Glutamatergic neuron (in vitro differentiated cells): ENCODE measurements at places on chromosomes 11 and 22. TPM values are rescaled to one million over a fixed set of nuclear protein-coding genes. Genes with fewer than 3 reads are reported as not detected.

GRCh38 chr11:12441231-12441861, 64.0 kb downstream of the PARVA start:
- peaks cover 2% of the 10 kb centered on the region for H3K4me1 ChIP-seq
- H3K27me3 ChIP-seq = peaks cover 3% of the 10 kb centered on the region
- no peak overlapping the region for H3K4me3 ChIP-seq
- no peak overlapping the region for H3K27ac ChIP-seq
- peaks cover 5% of the 10 kb centered on the region for H3K36me3 ChIP-seq

- H3K4me3 ChIP-seq = no peak overlapping the region
- no peak for DNase-seq
- no peaks in the 10 kb centered on the region for H3K4me1 ChIP-seq
- peaks cover 5% of the 10 kb centered on the region for H3K36me3 ChIP-seq
- peaks cover 3% of the 10 kb centered on the region for H3K27me3 ChIP-seq
- H3K27ac ChIP-seq = no peak overlapping the region
These were observed 10.1 kb downstream of the COA4 start for GRCh38 chr11:73866586-73866996.

GRCh38 chr11:17653611-17654010, 65.8 kb upstream of the MYOD1 start:
- no peak overlapping the region for H3K27ac ChIP-seq
- H3K27me3 ChIP-seq = peaks cover 4% of the 10 kb centered on the region

GRCh38 chr11:67059671-67060070, 3.0 kb downstream of the RHOD start:
- H3K27ac ChIP-seq = no peak overlapping the region
- no peak for DNase-seq
- peaks cover 1% of the 10 kb centered on the region for H3K4me1 ChIP-seq
- H3K27me3 ChIP-seq = peaks cover 5% of the 10 kb centered on the region

DNA sequence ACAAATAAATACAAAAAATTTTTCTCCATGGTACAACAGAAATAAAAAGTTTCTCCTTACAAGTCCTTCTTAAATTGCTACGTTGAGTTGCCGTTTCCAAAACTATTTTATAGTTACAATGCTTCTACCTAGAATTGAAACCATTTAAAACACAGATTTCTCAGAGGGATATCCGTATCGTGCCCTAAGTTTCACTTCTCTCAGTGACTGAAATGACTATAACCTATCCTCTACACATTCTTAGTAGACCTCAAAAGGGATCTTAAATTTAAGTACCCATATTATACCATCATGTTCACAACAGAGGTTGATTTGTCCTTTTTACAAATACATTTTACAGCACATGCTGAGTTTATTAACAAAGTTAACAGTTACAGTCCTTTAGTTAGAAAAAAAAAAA, 44.1 kb downstream of the USP28 start:
- no peaks in the 10 kb centered on the region for H3K27me3 ChIP-seq
- no peak for DNase-seq
- no peak overlapping the region for H3K27ac ChIP-seq

- H3K4me3 ChIP-seq = no peak overlapping the region
- no peak overlapping the region for H3K27ac ChIP-seq
- peaks cover 6% of the 10 kb centered on the region for H3K27me3 ChIP-seq
- no peaks in the 10 kb centered on the region for H3K36me3 ChIP-seq
- no peaks in the 10 kb centered on the region for H3K4me1 ChIP-seq
These were observed 65.3 kb downstream of the ARFGAP2 start for GRCh38 chr11:47111318-47111804.

GRCh38 chr11:44788536-44789261, 61.9 kb downstream of the TSPAN18 start:
- peaks cover 12% of the 10 kb centered on the region for H3K27me3 ChIP-seq
- DNase-seq = no peak
- H3K4me1 ChIP-seq = peaks cover 55% of the 10 kb centered on the region
- H3K4me3 ChIP-seq = no peak overlapping the region
- H3K27ac ChIP-seq = no peak overlapping the region

- H3K36me3 ChIP-seq = no peaks in the 10 kb centered on the region
- no peak overlapping the region for H3K27ac ChIP-seq
- H3K27me3 ChIP-seq = no peaks in the 10 kb centered on the region
- H3K4me1 ChIP-seq = peaks cover 7% of the 10 kb centered on the region
- DNase-seq = no peak
- no peak overlapping the region for H3K4me3 ChIP-seq
These were observed 30.7 kb upstream of the USP47 start for GRCh38 chr11:11810764-11811726.

DNA sequence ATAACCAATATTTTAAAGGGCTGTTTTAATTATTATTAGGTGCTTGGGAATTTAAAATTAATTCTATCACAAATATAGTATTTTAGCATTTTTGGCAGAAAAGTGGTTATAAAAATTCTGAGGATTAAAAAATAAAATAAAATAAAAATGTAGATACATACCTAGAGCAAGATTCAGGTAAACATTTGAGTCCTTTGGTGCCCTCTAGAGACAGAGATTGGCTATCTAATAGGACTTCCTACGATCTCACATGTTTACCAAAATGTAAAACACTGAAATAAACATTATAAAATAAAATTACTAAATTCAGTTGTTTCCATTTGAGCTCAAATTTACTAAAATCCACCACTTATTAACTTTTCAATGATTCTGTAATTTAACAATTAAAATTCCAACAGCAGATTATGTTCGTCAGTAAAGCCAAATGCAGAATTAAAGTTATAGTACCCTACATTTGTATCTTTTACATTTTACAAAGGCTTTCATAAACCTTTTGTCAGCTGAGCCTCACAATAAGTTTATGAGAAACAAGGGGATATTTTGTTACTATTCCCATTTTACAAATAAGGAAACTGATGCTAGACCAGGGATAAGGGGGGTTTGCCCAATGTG, 27.7 kb downstream of the SLC36A4 start:
- H3K27ac ChIP-seq = no peak overlapping the region
- no peak for DNase-seq
- no peaks in the 10 kb centered on the region for H3K36me3 ChIP-seq
- H3K27me3 ChIP-seq = no peaks in the 10 kb centered on the region
- H3K4me3 ChIP-seq = no peak overlapping the region

GRCh38 chr11:14054116-14055107, 91.9 kb downstream of the SPON1 start:
- H3K36me3 ChIP-seq = no peaks in the 10 kb centered on the region
- no peaks in the 10 kb centered on the region for H3K27me3 ChIP-seq
- no peak overlapping the region for H3K4me3 ChIP-seq
- H3K27ac ChIP-seq = no peak overlapping the region
- no peaks in the 10 kb centered on the region for H3K4me1 ChIP-seq
- no peak for DNase-seq

- no peaks in the 10 kb centered on the region for H3K4me1 ChIP-seq
- no peaks in the 10 kb centered on the region for H3K27me3 ChIP-seq
- no peak overlapping the region for H3K4me3 ChIP-seq
- H3K27ac ChIP-seq = no peak overlapping the region
- H3K36me3 ChIP-seq = peaks cover 8% of the 10 kb centered on the region
These were observed 9.2 kb upstream of the NARS2 start for GRCh38 chr11:78583889-78584288.

DNA sequence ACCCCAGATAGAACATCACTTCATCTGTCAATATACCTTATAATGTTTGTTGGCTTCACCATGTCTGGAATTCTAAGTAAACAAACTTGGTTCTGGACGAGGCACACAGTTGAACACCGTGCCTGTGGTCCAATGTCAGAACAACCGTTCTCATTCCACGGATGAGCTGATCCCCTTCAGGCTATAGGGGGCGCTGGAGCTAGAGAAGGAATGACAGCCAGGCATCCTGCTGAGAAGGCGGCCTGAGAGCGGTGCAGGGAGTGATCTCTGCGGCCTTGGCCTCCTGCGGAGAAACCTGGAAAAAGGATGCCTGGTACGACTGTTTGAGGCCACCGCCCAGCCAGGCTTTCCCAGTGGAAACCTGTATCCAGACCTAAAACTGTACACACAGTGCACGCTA, 48.7 kb downstream of the FDX1 start:
- H3K27ac ChIP-seq = no peak overlapping the region
- H3K27me3 ChIP-seq = peaks cover 3% of the 10 kb centered on the region
- no peak overlapping the region for H3K4me3 ChIP-seq
- H3K36me3 ChIP-seq = peaks cover 4% of the 10 kb centered on the region
- no peaks in the 10 kb centered on the region for H3K4me1 ChIP-seq

- no peaks in the 10 kb centered on the region for H3K36me3 ChIP-seq
- no peaks in the 10 kb centered on the region for H3K27me3 ChIP-seq
- DNase-seq = peak; percentile 41
- H3K4me1 ChIP-seq = peaks cover 14% of the 10 kb centered on the region
- H3K27ac ChIP-seq = no peak overlapping the region
- H3K4me3 ChIP-seq = no peak overlapping the region
These were observed 10.2 kb upstream of the P4HA3 start for GRCh38 chr11:74321487-74322188.

DNA sequence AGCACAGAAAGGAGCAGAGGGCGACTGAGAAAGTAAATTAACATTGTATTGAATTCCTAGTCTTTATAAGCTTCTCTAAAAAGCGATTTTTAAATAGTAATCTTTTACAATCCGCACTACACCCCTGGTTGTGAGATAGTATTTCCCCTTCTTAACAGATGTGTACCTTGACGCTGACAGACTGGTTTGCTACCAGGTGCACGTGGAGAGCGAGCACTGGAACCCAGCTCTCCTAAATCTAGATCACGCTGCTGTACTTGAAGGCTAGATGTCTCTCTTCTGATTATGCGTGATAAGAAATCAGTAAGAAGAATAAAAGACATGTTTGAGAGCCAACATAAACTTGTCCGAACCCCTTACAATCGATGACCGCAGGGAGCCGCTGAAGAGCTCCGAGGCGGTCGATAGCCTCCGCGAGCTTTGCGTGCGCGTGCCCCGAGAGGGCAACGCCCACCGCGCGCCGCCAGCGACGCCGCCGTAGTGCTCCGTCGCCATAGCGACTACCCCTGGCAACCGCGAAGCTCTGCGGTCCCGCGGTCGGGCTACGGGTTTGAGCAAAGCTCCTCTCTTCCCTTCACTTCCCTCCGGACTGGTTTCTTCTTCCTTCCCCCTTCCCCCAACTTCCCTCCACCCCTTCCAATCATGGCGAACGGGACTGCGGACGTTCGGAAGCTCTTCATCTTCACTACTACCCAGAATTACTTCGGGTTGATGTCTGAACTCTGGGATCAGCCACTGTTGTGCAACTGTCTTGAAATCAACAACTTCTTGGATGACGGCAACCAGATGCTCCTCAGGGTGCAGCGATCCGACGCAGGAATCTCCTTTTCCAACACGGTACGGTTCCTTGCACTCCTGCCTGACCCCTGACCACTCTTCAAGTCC, at the start of gene DYNC2H1:
Gene DYNC2H1 (plus strand): TSS at position 494 of the 885 bp plus-strand sequence. CDS start 149 bp downstream, at position 643.
- no peaks in the 10 kb centered on the region for H3K27me3 ChIP-seq
- H3K36me3 ChIP-seq = no peaks in the 10 kb centered on the region
- peak within 1 kb of the TSS; percentile 99 for H3K4me3 ChIP-seq

GRCh38 chr11:59078435-59078834, 7.7 kb upstream of the GLYATL1B start:
- no peaks in the 10 kb centered on the region for H3K27me3 ChIP-seq
- no peak overlapping the region for H3K4me3 ChIP-seq
- DNase-seq = no peak

GRCh38 chr22:19607192-19608002, 83.2 kb upstream of the CLDN5 start:
- no peak for DNase-seq
- H3K4me1 ChIP-seq = peaks cover 2% of the 10 kb centered on the region
- no peak overlapping the region for H3K4me3 ChIP-seq
- H3K27ac ChIP-seq = no peak overlapping the region
- peaks cover 4% of the 10 kb centered on the region for H3K27me3 ChIP-seq
- H3K36me3 ChIP-seq = no peaks in the 10 kb centered on the region

DNA sequence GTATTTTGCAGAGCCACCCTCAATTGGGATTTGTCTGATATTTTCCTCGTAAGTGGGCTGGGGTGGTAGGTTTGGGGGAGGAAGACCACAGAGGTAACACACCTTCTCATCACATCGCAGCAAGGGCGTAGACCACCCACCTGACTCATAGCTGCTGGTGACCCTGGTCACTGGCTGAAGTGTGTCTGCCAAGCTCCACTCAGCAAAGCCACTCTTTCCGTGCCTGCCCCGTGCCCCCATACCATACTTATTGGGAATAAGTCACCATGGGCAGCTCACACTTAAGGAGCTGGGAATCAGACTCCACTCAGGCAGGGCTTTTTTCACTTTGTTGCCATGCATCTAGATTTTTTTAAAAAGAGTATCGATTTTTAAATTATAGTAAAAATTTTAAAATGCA, 111.6 kb downstream of the PHF21B start:
- H3K4me3 ChIP-seq = no peak overlapping the region
- no peak overlapping the region for H3K27ac ChIP-seq
- peaks cover 24% of the 10 kb centered on the region for H3K36me3 ChIP-seq
- no peaks in the 10 kb centered on the region for H3K4me1 ChIP-seq

DNA sequence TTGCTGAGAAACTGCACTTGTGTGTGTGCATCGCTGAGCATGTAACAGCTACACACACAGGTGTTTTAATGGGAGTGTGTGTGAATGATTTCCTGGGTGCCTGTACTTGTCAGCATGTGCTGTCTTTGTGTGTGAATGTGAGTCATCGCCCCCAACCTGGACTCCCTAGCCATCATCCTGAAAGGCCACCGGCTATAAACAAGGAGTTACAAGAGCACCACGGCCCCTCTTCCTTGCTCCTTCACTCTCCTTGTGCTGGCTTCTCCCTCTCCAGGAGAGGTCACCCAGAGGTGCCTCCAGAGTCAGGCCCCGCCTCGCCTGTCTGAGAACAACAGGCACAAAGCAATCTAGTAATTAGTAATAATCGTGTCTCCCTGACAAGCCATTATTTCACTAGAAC, 419.2 kb downstream of the BUD13 start:
- H3K4me3 ChIP-seq = no peak overlapping the region
- peaks cover 2% of the 10 kb centered on the region for H3K36me3 ChIP-seq
- peaks cover 2% of the 10 kb centered on the region for H3K27me3 ChIP-seq
- H3K27ac ChIP-seq = no peak overlapping the region
- peaks cover 2% of the 10 kb centered on the region for H3K4me1 ChIP-seq

DNA sequence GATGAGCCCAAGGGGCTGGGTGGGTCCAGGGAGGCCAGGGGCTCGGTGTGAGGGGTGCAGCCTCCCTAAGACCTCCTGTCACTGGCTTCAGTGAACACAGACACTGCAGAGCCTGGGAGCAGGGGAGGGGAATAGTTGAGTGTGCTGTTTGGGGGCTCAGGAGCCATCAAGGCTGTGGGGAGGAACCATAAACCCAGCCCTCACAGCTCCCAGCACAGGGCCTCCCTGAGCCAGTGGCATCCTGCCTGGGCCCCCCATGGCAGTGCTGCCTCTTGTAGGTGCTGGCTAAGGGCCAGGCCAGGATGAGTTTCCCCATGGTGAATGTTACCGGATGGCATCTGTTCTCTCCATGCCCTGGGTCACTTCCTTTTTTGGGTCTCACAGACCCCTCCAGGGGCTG, 25.5 kb downstream of the KCNJ5 start:
- peaks cover 12% of the 10 kb centered on the region for H3K27me3 ChIP-seq
- peaks cover 17% of the 10 kb centered on the region for H3K36me3 ChIP-seq
- peaks cover 29% of the 10 kb centered on the region for H3K4me1 ChIP-seq
- no peak for DNase-seq
- H3K27ac ChIP-seq = no peak overlapping the region

TRPM5 gene
- not detected for total RNA-seq

ZP1 gene
- not detected for total RNA-seq

MLC1 gene
- total RNA-seq = not detected

UCP3 gene
- total RNA-seq = 7.6 TPM

KCNK7 gene
- 0.69 TPM for total RNA-seq

MMP13 gene
- not detected for total RNA-seq

FGF19 gene
- total RNA-seq = 5.1 TPM
